IPS DF 6.9 (cell line): ENCODE measurements at places on chromosomes 3 and 15.

DNA sequence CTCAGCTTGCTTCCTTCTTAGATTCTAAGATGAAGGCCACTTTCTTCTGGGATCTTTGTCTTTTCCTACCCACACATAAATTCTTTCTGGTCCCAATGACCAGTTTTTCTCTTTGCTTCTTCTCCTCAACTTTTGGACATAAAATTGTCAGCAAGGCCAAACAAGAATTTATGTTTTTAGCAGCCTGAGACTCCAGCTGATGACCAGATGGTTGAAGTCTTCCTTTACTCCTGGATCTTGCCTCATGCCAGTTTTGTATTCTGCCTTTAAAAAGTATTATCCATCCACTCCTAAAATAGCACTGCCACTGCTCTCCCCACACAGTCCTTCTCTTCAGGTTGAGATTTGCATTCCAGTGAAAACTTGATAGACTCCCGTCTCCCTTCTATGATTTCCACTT lies 236.0 kb downstream of the VPS13C start:
- DNase-seq = no peak

- no peak for DNase-seq
Observed at GRCh38 chr3:107970993-107971580, 119.7 kb downstream of the CD47 start.

DNA sequence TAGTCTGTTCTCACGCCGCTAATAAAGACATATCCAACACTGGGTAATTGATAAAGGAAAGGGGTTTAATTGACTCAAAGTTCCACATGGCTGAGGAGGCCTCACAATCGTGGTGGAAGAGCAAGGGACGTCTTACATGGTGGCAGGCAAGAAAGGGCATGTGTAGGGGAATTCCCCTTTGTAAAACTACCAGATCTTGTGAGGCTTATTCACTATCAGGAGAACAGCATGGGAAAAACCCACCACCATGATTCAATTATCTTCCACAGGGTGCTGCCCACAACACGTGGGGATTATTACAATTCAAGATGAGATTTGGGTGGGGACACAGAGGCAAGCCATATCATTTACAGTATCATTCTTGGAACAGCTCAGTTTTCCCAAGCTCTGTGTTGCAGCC lies 268.0 kb downstream of the SUCLG2 start:
- DNase-seq = no peak

GRCh38 chr3:39388741-39389248 lies 5.6 kb downstream of the SLC25A38 start:
- DNase-seq = no peak

GRCh38 chr3:61575893-61576292 lies 14.5 kb downstream of the PTPRG start:
- no peak for DNase-seq

GRCh38 chr3:32571192-32571485 lies 481 bp upstream of the DYNC1LI1 start:
- DNase-seq = no peak

DNA sequence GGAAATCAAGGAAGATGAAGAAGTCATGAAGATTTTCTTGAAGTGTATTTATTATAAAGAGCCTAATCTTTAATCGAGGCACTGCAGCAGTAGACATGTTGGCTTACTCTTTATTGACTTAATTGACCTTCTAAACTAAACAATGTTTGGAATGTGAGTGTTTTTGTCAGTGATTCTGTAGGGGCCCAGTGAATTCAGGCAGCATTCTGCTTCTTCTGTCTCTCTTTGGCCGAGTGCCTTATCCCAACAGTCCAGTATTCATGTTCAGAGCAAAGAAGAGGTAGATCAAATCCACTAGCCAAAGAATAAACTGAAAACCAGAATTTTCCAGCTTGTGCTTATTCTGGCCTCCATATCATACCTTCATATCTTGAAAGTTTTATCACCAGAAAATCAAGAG lies 55.7 kb downstream of the RLBP1 start:
- no peak for DNase-seq

- no peak for DNase-seq
Observed at GRCh38 chr3:126993436-126993835, 10.5 kb downstream of the PLXNA1 start.

DNA sequence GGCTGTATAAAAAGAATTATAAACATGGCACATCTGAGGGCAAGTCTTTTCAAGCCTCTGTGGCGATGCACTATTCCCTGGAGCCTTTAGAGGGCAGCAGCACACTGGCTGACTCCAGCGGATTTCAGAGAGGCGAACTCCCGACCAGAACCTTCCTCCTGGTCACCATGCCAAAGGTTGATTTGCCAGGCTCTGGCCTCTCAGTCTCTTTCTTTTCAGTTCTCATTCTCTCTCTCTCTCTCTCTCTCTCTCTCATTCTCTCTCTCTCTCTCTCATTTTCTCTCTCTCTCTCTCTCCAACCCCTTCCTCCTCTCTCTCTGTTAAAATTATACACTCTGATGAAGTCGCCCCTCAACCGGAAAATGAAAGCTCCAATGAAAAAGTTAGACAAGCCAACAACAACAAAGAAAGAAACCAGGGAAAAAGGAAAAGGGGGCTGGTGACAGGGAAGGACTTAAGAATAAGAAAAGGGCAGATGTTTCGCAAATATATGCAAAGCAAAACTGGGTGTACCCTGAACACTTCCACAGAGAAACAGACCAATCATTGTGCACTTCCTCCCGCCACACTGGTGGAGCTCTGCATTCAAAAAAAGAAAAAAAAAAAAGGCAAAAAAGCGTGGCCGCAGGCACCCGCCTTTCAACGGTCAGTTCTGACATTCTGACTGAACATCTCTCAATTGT lies 90.2 kb downstream of the TIGIT start:
- DNase-seq = peak; percentile 64

DNA sequence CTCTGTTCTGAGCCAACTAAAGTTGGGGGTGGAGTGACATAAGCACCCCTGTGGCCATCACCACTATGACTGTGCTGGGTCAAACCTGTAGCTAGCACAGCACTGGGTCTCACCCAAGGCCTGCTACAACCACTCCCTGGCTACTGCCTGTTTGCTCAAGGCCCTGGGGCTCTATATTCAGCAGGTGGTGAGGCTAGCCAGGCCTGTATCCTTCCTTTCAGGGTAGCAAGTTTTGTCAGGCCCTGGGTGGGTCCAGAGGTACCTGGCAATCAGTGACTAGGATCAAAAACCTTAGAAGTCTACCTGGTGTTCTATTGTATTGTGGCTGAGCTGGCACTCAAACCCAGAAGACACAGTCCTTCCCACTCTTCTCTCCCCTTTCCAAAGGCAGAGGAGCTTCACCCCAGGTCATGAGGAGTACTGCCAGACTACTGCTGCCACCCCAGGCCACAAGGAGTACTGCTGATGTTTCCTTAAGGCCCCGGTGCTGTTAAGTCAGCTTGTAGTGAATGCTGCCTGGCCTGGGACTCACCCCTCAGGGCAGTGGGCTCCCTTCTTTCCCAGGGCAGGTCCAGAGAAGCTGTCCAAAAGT lies 170.8 kb downstream of the IGSF11 start:
- no peak for DNase-seq

DNA sequence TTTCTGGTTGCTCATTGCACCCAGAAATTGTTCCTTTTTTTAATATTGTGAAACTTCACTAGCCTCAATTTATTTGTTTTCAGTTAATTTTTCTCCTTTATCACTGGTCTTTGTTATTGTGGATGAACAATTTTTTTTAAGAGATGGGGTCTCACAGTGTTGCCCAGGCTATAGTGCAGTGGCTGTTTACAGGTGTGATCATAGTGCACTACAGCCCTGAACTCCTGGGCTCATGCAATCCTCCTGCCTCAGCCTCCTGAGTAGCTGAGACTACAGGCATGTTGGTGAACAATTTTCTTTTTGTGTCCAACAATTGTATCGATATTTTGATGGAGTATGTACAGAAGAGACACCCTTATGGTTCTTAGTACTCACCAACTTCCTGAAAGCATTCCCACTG lies 26.3 kb downstream of the BLM start:
- DNase-seq = no peak

DNA sequence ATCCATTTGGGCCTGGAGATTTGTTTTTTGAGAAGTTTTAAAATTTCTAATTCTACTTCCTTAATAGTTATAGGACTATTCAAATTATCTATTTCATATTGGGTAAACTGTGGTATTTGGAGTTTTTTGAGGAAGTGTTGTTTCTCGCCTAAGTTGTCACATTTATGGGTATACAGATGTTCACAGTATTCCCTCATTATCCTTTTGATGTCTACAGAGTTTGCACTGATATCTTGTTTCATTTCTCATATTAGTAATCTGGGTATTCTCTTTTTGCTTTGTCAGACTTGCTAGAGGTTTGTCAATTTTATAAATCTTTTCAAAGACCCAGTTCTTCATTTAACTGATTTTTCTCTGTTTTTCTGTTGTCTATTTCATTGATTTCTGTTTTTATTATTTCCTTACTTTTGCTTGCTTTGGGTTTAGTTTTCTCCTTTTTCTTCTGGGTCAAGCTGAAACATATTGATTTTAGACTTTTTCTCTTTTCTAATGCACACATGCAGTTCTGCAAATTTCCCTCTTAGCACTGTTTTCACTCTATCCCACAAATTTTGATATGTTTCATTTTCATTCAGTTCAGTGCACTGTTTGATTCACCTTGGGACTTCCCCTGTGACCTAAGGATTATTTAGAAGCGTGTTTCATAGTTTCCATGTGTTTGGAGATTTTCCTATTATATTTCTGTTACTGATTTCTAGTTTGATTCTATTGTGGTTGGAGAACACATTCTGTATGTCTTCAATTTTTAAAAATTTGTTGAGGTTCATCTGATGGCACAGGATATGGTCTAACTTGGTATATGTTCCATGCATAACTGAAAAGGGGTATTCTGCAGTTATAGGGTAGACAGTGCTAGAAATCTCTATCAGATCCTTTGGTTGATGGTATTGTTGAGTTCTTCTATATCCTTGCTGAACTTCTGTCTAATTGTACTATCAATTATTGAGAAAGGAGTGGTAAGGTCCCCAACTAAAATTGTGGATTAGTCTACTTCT lies 79.6 kb downstream of the SUMF1 start:
- DNase-seq = no peak

- no peak for DNase-seq
Observed at GRCh38 chr3:197456261-197457091, 99.3 kb downstream of the BDH1 start.

DNA sequence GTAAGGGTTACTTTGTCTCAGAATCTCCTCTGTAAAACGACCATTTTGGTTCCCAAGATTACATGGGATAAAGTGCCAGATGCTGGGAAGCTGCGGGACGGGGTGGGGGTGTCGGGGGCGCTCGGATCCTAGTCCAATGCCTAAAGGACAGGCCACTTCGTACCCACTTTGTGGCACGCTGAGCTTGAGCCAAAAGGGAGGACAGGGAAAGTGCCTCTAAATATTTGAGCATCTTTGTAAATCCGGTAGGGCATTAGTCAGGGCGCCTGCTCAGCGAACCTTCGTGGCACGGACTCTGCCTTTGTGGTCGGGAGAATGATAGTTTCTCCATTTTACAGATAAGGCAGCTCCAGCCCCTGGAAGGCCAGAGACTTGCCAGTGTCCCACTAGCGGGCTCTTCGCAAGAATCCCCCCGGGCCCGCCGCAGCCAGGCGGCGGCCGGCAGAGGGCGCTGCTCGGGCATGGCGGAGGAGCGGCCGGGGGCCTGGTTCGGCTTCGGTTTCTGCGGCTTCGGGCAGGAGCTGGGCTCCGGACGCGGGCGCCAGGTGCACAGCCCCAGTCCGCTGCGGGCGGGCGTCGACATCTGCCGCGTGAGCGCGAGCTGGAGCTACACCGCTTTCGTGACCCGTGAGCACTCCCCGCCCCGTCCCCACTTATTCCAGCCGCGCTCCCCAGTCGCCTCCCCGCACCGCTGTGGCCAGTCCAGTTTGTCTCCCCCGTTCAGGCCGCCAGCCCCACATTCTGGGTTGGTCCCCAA lies 1.8 kb downstream of the RCCD1 start:
- DNase-seq = no peak

DNA sequence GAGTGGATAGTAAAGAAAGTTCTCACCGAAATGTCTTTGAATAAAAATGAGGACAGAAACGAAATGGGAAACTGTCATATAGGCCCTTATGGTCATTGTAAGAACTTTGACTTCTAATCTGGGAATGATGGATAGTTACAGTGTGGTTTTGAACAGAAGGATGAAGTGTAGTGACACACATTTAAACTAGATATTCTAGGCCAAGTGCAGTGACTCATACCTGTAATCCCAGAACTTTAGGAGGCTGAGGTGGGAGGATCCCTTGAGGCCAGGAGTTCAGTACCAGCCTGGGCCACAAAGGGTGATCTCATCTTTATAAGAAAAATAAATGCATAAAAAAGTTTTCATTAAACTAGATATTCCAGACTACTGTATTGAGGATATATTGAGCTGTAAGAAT lies 452.8 kb downstream of the ROBO1 start:
- no peak for DNase-seq

DNA sequence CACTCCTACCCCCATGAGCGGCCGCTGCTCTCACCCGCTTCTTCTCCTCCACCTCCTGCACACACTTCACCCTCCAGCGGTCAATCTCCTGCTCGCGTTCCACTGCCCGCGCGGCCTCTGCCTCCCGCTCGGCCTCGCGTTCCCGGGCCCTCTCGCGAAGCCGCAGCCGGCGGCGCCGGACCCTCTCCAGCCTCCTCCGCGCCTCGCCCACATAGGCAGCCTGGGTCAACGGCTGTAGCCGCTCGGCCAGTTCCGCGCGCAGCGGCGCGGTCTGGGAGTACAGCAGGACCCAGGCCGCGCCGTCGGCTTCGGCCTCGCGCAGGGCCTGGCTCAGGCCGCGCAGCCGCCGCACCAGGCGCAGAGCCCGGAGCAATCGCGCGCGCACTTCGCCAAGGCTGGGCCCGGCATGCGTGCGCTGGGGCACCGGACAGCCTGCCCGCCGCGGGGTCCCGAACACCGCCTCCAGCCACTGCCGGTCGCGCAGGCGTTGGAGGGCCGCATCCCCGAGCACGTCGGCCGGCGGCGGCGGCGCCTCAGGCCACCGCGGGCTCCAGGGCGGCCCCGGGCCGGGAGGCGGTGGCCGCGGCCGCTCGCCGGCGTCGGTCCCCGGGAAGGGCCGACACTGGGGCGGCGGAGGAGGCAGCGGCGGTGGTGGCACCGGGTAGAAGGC lies 595 bp downstream of the PDCD7 start:
- no peak for DNase-seq

DNA sequence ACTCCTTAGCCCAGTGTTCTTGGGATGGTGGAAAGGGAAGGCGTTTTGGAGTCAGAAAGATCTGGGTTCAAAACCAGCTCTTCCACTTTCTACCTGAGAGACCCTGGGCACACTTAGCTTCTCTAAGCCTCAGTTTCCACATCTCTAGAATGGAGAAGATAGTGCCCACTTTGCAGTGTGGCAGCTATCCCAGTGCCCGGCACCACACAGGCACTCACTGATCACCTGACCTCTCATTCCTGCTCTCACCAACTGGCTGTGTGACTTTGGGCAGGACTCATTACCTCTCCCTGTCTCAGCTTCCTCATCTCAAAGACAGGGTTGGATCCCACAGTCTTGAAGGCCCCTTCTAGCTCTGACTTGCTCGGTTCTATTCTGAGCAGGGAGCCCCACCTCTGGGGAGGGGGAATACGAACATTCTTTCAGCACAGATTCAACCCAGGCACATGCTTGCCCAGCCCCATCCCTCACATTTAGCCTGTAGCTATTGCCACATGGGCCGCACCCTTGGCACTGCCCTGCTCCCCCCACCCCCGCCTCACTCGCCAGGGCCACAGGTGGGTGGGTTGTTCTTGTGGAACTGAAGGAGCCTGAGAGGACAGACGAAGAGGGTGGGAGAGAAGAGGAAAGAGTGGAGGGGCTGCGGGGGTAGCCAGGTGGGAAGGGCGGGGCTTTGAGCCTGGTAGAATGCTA lies 39.2 kb downstream of the EPHB3 start:
- no peak for DNase-seq

GRCh38 chr15:84600331-84600686 lies 500 bp upstream of the ZSCAN2 start:
- DNase-seq = no peak
